Fibroblast of skin of left biceps (primary cell): ENCODE measurements at places on chromosomes 5 and 9.

DNA sequence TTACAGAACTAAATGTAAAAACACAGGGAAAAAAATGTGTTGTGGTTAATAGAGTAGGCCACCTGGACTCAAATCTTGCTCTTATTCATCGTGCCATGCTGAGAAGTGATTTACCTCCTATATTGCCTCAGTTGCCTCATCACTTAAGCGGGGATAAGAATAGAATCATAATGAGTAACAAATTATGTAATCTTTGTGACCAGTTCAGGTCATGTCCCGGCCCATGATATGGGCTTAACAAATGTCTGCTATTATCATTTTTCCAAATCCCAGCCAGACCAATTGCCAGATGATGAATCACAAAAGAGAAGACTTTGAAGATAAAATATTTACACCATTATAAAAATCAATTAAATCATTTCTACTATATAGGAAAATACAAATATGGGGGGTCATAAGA lies 89.8 kb downstream of the CDH6 start:
- DNase-seq = no peak

- DNase-seq = no peak
Measured at GRCh38 chr9:14383294-14383693, 69.4 kb upstream of the NFIB start.

- DNase-seq = peak; percentile 75
Measured at GRCh38 chr9:115263371-115264075, 145.6 kb upstream of the TNC start.

DNA sequence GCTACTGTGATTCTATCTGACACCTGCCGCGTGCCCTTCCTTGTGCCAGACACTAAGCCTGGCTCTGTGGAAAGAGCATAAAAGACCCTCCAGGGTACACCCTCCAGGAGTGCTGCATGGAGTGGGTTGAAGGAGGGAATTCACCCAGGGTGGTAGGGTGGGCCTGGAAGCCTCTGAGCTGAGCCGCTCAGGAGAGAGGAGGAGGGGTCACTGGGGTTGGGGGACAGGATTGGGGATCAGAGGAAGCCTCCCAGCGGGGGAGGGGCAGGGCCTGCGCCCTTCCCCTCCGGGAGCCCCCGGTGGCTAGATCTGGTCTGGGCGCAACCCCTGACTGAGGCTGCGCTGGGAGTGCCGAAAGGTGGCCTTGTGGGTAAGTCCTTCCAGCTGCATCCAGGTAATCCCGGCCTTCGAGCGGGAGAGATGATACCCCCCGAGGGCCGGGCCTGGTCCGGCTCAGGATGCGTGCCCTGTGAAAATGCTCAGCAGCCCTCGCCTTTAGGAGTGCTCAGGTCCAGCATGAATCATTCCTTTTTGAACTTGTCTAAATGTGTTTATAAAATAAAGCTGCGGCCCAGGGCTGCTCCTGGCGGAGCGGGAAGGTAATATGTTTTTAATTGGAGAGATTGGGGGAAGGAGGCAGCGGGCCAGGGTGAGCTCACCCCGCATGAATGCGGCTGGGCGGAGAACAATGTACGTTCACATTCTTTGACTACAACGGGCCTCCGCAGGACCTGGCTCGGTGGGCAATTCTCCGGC lies 118.1 kb upstream of the SMIM23 start:
- peak; percentile 75 for DNase-seq

DNA sequence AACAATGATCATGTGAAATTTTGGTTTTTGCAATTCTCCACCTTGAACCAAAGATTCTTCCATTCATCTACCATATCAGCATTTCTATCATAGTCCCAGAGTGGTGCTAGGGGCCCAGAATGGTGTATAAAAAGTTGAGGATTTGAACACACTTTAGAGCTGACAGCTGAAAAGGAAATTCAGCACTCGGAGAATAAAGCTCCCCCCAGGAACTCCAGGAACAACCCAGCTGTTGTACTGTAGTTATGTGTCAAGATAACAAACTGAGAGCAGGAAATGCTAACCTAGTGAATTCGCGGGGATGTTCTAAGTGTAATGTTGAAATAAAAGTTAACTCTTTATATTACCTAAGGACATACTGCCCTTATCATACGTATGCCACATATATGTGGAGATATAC lies 216.7 kb downstream of the NFIB start:
- no peak for DNase-seq

- DNase-seq = no peak
Measured at GRCh38 chr5:29779141-29779540, 1414.3 kb upstream of the CDH6 start.

DNA sequence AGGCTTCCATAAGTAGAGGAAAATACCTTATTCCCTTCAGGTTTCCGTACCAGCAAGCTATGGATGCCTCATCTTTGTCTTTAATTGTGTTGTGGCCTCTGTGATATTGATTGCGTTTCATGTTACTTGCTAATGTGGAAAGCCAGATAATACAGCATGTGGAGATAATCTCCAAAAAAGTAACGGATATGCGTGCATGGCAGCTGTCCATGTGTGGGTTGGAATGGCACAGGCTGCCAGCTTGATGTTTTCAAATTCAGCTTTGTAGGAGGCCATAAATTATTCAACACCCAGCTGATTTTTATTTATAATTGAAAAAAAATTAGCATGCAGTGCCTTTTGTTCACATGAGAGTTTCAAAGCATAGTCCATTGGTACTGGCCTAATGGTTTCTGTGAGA lies 144.9 kb downstream of the GIN1 start:
- no peak for DNase-seq
